ENCODE measurements at places on chromosomes 5 and 9. TPM values are rescaled to one million over a fixed set of nuclear protein-coding genes. Genes with fewer than 3 reads are reported as not detected.

The CAMK4 gene
- total RNA-seq, result 4.8 TPM

The PRDM9 gene
- not detected for total RNA-seq

The PCDHB10 gene
- total RNA-seq, result 0.18 TPM

- no peaks in the 10 kb centered on the region for H3K27me3 ChIP-seq
- H3K36me3 ChIP-seq, result peaks cover 44% of the 10 kb centered on the region
- peaks cover 8% of the 10 kb centered on the region for H3K4me1 ChIP-seq
- DNase-seq, result peak; percentile 61
- no peak overlapping the region for H3K27ac ChIP-seq
Measured at GRCh38 chr9:111928359-111928720, 31.7 kb downstream of the UGCG start.
